ENCODE measurements at places on chromosomes 2 and 18.

- DNase-seq: no peak
Observed at GRCh38 chr2:151138507-151138906, 123.2 kb downstream of the RBM43 start.

DNA sequence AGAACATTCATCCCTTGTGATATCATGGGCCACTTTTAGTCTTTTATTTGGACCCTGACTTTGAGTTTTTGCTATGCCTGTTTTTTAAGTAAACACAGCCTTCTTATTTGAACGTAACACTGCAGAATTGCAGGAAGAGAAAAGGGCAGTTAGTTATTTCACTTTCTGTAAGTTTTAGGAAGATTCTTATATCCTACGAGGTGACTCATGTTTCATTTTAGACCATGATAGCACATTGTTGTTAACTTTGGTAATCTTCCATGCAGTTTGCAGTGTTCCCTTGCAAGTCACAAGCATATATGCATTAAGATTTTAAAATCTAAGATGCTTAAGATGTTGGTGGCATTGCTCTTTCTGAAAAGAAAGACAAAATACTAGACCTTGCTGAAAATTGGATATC lies 128.6 kb upstream of the EPC2 start:
- DNase-seq: no peak

DNA sequence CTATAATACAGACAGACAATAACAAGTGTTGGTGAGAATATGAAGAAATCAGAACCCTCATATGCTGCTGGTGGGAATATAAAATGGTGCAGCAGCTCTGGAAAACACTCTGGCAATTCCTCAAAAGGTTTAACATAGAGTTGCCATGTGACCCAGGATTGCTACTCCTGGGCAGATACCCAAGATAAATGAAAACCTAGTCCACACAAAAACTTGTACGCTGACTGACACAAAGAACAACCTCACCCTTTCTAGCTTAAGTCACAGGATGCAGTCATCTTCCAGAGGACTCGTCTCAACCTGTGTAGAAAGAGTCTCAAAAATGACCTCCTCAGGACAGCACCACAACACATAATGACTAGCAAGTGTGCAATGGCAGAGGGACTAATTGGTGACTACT lies 71.6 kb upstream of the ACAA2 start:
- DNase-seq: no peak

DNA sequence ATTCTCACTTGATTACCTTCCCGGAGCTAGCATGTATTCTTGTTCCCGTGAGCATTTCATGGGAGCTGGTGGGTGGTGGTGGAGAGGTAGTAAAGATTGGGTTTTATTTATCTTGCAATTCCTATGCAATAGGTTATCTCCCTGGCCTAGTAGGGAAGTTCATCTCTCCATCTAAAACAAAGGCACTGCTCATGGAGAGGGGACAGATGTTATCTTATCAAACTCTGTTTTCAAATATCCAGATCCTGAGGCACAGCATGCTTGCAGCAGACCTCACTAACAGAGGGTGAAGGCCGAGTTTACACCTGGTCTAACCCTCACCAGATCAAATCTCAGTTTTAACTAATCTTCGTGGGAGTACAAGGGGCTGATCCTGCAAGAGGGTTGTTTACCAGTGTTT lies 98.9 kb downstream of the CYRIA start:
- no peak for DNase-seq

DNA sequence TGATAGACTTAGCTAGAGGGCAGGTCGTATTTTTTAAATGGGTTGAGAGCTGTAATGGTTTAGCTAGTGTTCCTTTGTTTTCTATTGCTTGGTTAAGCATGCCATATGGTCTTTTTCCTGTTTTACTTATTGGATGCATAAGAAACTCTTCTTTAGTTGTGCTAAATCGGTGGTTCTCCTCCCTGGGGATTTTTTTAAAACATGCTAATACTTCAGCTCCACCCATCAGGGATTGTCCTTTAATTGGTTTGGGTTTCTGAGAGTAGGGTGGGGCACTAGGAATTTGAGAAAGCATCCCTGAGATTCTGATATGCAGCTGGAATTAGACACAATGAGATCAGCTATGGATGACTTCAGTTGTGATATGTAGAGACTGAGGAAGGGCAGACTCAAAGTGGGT lies 497.2 kb downstream of the THSD7B start:
- no peak for DNase-seq

GRCh38 chr2:60450488-60450887 lies 103.0 kb downstream of the BCL11A start:
- DNase-seq: no peak

DNA sequence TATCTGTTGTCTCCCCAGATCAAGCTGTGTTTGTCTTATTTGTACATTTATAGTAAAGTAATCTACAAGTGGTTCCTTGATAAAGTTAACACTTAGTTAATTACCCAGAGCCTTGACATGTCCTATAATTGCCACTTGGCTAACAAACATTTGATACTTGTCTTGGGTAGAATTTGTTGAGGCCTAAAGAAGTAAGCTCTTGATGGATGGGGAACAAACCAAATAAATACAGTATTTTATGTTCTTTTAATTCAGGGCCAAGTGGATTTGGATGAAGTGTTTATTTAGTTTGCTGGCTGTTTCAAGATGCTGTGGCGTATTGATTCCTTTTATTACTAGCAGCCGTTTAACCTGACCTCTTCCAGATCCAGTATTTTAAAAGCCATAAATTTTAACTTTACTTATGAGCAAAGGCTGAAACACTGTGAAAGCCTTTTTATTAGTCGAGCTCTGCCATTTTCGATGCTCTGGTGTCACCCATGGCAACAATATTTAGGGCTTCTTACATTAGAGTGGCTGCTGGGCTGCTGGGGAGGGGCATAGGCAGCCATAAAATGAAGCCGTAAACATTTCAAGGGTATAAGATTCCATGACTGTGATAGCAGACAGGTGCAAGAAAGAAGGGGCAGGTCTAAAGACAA lies 401.6 kb upstream of the NRP2 start:
- no peak for DNase-seq

DNA sequence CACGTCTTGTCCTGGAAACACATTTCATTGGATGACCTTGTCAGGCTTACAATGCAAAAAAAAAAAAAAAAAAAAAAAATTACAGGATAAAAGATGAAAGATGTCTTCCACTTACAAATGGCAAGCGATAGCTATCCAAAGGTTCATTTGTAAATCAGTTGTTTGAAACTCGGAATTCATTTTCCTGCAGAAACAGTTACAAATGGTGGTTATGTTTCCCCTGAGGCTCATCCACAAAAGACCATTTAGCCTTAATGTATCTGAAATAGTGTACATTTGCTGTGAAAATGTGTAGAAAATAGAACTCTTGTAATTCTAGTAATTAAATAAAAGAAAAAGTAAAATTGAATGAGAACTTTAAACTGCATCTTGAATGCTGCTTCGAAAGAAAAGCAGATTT lies 25.9 kb downstream of the DPP10 start:
- no peak for DNase-seq

DNA sequence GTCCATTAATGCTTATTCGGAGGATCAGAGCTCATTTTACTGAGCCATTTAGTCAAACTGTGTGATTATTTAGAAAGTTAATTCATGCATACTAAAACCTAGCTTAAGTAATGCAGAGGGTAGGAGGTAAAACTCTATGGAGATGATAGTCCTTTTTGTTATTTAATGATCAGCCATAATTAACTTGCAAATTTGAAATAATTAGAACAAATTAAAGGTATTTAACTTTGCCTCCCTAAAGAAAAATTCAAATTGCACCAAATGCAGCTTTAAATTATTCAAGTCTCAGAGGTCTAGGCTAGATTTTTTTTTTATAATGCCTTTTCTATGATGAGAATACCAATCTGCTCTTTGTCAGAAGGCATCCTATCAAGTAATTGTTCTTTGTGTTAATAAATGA lies 310.9 kb downstream of the KIAA1328 start:
- DNase-seq: no peak

DNA sequence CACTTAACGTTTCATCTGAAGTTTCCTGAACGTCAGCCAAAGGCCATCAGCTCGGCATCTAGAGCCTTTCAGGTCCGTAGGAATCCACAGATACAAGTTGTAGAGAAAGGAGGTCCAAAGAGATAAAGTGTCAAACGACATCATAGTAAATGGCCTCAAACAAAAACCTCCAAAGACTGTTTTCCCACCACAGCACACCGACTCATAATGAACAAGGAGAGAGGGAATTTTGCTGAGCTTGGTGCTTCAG lies 150.3 kb downstream of the PXDN start:
- DNase-seq: no peak

GRCh38 chr2:221293949-221294742 lies 278.0 kb downstream of the EPHA4 start:
- DNase-seq: no peak

- DNase-seq: no peak
Observed at GRCh38 chr18:59276047-59276446, 2.8 kb upstream of the RAX start.

DNA sequence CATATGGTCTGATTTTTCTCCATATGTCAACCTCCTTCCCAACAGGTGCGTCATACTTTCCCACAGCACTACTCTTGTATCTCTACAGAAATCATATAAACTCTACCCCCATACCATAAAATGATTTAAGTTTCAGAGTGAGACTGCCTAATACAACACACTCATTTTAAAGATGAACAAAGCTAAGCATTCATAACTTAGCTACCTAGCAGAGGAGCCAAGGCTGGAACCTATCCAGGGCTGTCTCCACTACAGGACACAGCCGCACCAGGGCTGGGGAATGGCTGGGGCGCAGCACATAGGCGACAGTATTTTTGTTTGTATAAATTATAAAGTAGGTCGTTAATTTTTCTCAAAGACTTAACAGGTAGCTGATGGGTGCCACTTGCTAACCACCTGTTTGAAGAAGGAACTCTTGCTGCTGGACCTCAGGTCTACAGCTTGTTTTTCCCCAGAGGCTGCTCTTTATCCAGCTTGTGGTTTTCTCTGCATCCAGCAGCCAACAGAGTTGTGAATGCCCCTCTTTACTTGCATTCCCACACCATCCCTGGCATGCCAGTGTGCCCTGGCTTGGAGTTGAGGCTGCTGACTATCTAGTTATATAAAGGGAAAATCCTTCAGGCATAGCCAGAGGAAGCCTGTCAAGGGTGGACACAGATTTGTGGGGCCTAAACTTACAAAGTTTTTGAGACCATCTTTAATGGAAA lies 62.0 kb downstream of the HNRNPLL start:
- DNase-seq: no peak

GRCh38 chr2:75356865-75357264 lies 157.5 kb upstream of the TACR1 start:
- no peak for DNase-seq

- DNase-seq: no peak
Observed at GRCh38 chr2:216934151-216934550, 74.3 kb upstream of the TNP1 start.

GRCh38 chr18:58698701-58699193 lies 27.5 kb downstream of the MALT1 start:
- DNase-seq: no peak

DNA sequence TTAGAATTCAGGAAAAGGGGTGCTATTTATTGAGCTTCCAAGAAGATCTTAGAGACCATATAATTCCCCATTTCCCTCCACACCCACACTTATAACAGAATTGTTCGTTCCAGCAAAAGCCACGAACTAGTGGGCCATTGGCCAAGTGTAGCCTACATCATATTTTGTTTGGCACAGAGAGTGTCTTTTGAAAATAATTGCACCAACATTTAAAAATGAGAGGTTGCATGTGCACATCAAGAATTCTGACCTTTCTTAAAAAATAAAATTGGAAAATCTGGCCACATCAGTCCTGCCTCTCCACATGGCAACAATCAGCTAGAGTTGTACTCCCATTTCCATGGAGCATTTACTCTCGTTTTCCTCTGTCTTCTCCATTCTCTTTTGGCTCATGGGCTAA lies 655.5 kb upstream of the FANCL start:
- no peak for DNase-seq

DNA sequence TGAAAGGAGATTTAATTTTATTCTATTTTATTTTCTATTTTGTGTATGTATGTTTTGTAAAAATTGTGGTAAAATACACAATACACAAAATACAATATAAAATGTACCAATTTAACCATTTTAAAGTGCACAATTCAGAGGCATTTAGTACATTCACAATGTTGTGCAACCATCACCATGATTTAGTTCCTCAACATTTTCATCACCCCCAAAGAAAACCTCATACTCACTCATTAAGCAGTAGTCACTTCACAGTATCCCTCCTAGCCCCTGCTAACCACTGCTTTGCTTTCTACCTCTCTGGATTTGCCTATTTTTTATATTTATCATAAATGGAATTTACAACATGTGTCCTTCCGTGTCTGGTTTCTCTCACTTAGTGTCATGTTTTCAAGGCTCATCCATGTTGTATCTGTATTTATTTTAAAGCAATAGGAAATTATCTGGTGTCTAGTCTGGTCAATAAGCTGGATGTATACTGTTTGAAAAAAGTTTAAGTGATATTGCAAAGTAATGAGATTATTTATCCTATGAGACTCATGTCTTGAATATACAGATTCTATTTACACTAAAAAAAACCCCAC lies 77.9 kb upstream of the GLS start:
- DNase-seq: no peak

DNA sequence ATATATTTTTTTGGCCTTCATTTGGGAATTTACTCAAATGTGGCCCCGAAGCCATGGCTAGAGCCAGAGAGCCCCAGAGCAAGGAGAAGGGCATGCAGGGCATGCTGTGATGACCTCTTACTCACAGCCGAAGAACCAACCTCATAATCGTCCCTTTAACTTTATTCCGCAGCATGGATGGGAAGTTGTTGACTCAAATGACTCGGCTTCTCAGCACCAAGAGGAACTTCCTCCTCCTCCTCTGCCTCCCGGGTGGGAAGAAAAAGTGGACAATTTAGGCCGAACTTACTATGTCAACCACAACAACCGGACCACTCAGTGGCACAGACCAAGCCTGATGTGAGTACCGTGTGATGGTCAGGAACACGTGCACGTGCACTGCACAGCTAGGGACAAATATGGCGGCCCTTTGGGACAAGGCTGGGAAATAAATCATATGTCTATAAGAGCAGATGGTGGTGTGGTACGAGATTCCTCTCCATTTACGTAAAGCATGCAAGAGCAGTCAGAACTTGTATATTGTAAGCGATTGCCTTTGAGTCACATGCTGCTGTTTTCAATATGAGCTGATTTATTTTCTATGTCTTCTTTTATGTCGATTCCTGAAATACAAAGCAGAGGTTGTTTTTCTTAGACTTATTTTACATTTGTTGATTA lies 280.9 kb downstream of the NEDD4L start:
- no peak for DNase-seq

GRCh38 chr2:32702303-32703064 lies 74.6 kb downstream of the TTC27 start:
- no peak for DNase-seq

GRCh38 chr18:44876755-44877154 lies 196.1 kb downstream of the SETBP1 start:
- no peak for DNase-seq

- no peak for DNase-seq
Observed at GRCh38 chr2:68193144-68193543, 35.5 kb downstream of the PNO1 start.

DNA sequence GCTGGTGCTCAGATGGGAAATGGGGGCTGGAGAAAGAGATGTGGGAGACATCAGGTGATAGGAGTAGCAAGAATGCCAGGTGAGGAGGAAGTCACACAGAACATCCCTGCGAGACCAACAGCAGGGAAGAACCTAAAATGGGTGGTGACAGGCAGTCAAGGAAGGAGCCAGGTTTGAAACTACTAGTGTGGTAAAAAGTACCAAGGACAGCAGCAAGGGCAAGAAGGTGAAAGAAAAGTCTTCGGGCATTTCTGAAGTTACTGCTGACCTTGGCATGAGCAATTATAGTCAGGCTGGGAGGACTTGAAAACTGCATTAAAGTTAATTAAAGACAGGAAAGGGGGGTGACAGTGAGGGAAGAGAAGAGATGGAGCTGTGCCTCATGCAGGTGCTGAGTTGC lies 410.4 kb downstream of the RAD51AP2 start:
- no peak for DNase-seq
